Tibial artery (tissue), 4 donors: ENCODE measurements at places on chromosomes 2 and 18.

DNA sequence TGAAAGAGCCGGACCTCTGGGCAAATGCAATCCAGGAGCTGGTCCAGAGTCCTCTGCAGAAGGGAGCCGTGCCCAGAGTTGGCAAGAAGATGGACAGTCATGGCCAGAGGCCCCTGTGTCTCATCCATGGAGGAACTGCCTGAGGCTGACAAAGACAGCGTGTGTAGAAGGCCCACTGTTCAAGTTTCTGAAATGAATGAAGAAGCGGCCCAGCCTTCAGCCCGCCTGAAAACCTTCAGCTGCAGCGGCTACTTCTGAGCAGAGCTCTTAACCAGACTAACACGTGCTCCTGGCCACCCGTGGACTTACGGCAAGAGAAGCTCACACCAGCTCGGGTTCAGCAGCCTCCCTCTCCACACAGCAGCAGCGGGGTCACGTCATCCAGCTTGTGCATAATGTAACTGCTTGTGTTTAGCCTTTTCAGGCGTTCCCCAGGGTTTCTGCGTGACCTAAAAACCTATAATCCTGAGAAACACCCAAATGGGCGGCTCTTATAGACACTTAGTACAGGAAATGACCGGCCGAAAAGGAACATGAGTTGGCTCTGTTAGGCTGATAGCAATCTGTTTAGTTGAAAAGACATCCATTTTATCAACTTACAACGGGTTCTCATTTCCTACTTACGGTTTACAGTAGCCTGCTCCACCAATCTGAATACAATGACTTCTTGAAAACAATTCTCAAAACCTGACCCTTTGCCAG is at the start of gene FAM124B:
FAM124B (minus strand) TSS at position 467 of the 702 bp plus-strand sequence; CDS start at position 128, 339 bp downstream.
- no peaks in the 10 kb centered on the region for H3K36me3 ChIP-seq
- H3K4me3 ChIP-seq = peak within 1 kb of the TSS; percentile 38
- no peaks in the 10 kb centered on the region for H3K27me3 ChIP-seq
- peak; percentile 71 for DNase-seq
- no peak within 1 kb of the TSS for H3K27ac ChIP-seq
- no peaks in the 10 kb centered on the region for H3K4me1 ChIP-seq

GRCh38 chr2:54673501-54673998 is 49.9 kb upstream of the EML6 start:
- no peaks in the 10 kb centered on the region for H3K27me3 ChIP-seq
- peak overlapping the region; percentile 79 for H3K27ac ChIP-seq
- peak; percentile 92 for DNase-seq
- H3K36me3 ChIP-seq = peaks cover 5% of the 10 kb centered on the region
- no peaks in the 10 kb centered on the region for H3K4me1 ChIP-seq
- peak overlapping the region; percentile 38 for H3K4me3 ChIP-seq

DNA sequence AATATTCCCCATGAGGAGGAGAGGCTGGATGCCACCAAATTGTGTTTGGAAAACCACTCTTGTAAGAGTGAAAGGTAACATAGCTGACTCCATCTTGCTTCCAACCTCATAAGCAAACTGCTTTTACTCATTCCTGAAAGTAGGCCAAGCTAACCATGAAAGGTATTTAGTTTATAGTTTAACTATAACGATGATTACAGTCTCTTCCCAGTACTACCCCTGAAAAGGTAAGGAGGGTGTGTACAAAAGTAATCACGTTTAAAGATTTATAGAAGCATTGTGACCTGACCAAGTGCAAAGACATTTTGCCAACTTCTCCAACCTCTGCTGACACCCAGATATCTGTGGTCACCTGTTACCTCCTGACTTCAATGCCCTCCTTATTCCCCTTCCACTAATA is 122.6 kb downstream of the CD8B2 start:
- no peaks in the 10 kb centered on the region for H3K4me1 ChIP-seq
- H3K27me3 ChIP-seq = no peaks in the 10 kb centered on the region
- DNase-seq = no peak
- H3K27ac ChIP-seq = no peak overlapping the region
- no peaks in the 10 kb centered on the region for H3K36me3 ChIP-seq

GRCh38 chr2:232013701-232014353 is 52.3 kb downstream of the DIS3L2 start:
- no peaks in the 10 kb centered on the region for H3K27me3 ChIP-seq
- H3K27ac ChIP-seq = no peak overlapping the region
- DNase-seq = no peak
- H3K36me3 ChIP-seq = peaks cover 6% of the 10 kb centered on the region

- DNase-seq = no peak
- no peak overlapping the region for H3K4me3 ChIP-seq
- no peak overlapping the region for H3K27ac ChIP-seq
- H3K36me3 ChIP-seq = no peaks in the 10 kb centered on the region
- H3K4me1 ChIP-seq = no peaks in the 10 kb centered on the region
These were observed 536.5 kb upstream of the CRIM1 start for GRCh38 chr2:35819033-35819432.

DNA sequence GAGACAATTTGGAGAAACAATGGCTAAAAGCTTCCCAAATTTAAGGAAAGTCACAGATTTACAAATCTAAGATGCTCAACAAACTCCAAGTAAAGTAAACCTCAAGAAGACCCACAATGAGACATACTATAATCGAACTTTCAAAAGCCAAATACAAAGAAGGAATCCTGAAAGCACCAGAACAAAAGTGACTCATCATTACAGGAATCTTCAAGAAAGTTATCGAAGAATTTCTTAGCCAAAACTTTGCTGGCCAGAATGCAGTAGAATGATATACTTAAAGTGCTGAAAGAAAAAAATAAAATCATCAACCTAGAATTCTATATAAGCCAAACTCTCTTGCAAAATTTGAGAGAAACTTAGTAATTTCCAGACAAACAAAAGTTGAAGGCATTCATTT is 106.5 kb upstream of the TMEM200C start:
- H3K27me3 ChIP-seq = no peaks in the 10 kb centered on the region
- no peak overlapping the region for H3K4me3 ChIP-seq
- no peak overlapping the region for H3K27ac ChIP-seq
- DNase-seq = no peak
- H3K4me1 ChIP-seq = no peaks in the 10 kb centered on the region

GRCh38 chr2:54839461-54840255 is 116.2 kb downstream of the EML6 start:
- no peak for DNase-seq
- no peaks in the 10 kb centered on the region for H3K27me3 ChIP-seq
- peaks cover 4% of the 10 kb centered on the region for H3K4me1 ChIP-seq
- no peaks in the 10 kb centered on the region for H3K36me3 ChIP-seq

- no peaks in the 10 kb centered on the region for H3K4me1 ChIP-seq
- DNase-seq = no peak
- H3K36me3 ChIP-seq = no peaks in the 10 kb centered on the region
These were observed 336.5 kb upstream of the MMADHC start for GRCh38 chr2:149924028-149924427.

DNA sequence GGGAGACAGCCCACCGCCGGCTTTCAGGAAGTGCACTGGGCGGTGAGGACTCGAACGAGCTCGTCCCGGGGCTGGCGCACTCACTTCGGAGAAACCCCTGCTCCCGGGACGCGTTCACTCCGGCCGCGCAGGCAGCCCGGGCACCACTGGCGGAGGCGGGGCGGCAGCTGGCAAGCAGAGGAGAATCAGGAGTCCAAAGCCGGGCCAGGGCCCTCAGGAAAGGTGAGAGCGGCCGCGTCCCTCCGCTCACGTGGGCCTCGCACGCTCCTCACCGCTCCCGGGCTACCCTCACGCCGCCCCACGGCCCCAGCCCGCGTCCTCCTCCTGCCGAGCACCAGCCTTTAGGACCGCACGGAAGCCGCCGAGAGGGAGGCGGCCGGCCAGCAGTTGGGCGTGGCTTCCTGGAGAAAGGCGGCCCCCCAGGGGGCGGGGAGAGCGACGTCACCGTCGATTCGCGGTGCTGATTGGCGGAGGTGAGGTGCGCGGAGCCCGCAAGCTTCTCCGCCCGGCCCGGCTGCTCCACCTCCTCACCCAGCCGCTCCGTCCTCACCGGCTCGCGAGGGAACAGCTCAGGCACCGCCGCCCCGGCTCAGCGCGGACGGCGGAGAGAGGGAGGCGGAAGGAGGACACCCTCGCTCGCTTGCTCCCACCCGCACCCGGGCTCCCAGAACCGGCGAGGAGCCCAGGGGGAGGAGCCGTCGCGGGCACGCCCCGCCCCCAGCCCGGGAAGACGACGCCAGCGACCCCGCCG is at the start of gene ZCCHC2:
ZCCHC2 (plus strand) TSS at position 522 of the 751 bp plus-strand sequence. CDS start 400 bp downstream, outside the sequence.
- H3K36me3 ChIP-seq = no peaks in the 10 kb centered on the region
- no peaks in the 10 kb centered on the region for H3K27me3 ChIP-seq
- no peaks in the 10 kb centered on the region for H3K4me1 ChIP-seq
- peak within 1 kb of the TSS; percentile 98 for H3K4me3 ChIP-seq

GRCh38 chr2:35530615-35531135 is 824.9 kb upstream of the CRIM1 start:
- no peak for DNase-seq
- H3K4me1 ChIP-seq = no peaks in the 10 kb centered on the region
- H3K27ac ChIP-seq = no peak overlapping the region
- H3K27me3 ChIP-seq = no peaks in the 10 kb centered on the region
